ENCODE measurements at places on chromosomes 2 and 18.

DNA sequence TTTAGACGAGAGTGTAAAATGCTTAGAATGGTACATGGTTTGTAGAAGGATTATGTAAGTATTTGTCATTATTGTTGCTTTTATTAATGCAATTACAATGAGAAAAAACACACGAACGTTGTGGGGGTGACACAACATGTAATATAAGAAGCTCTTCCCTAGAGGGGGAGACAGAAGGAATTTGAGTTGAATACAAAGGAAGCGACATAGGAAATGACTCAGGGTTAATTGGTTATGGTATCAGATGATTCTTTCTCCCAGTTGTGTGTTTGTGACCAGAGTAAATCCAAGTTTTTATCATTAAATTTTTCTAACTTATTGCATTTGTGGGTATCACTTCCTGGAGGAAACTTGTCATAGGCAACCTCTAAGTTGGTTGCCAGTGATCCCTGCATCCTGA, 625.6 kb upstream of the CDH2 start:
- DNase-seq: no peak

DNA sequence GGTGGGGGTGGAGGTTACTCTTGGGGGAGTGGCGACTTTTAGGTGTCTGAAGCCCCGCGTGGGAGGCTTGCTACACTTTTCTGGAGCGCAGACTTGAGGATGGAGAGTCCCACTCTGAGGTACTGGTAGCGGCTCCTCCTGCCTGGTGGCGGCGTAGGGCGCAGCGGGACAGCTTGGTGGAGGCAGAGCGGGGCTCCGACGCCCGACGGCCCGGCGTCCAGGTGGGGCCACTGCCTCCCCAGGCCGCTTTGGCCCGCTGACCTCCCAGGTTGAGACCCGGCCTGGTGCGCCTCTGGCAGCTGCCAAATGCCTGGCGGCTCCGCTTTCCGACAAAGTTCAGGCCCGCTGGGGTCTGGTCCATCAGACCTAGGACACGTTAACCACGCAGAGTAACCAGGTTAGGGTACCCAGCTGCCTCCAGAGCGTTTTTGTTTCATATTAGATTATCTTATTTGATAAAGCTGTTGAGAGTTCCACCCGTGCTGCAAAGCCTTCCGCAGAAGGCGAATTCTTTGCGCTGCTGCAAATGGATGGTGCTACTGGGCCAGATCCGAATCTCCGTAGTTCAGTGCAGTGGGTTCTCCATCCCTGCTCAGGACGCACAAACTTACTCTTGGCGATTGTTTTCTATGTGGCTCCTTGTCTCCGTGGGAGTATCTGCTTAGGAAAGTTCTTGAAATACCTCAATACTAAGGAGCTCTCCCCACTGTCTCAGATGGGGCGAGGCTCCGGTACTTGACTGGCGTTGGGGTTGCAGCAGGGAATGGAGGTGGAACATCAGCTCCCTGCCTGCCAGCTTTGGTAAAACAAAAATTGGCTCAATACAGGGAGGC, 405.9 kb downstream of the XIRP2 start:
- no peak for DNase-seq

DNA sequence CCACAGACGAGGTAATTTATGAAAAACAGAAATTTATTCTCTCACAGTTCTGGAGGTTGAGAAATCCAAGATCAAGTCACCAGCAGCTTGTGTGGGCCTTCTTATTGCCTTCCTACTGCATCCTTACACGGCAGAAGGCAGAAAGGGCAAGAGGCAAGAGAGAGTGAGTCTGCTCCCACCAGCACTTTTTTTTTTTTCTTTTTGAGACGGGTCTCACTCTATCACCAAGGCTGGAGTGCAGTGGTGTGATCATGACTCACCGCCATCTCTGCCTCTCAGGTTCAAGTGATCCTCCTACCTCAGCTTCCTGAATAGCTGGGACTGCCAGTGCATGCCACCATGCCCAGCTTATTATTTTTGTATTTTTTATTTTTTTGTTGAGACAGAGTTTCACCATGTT, 78.5 kb upstream of the HK2 start:
- DNase-seq: no peak

DNA sequence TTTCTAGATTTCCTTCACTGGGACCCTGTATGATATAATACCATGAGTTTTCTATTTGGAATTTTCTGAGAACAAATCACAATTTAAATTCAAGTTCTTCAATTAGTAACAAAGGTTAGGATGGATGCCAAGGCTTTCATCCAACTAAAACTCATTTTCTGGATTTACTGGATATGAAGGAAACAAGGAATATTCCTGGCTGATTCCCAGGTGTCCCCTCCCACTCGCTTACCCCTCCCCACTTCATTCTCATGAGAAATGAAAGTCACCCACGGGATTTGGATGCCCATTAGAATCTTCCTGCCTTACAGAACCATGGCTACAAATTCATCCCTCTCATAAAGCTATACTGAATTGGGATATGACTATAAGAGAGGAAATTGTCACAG, 40.0 kb downstream of the RNU4ATAC start:
- DNase-seq: no peak

DNA sequence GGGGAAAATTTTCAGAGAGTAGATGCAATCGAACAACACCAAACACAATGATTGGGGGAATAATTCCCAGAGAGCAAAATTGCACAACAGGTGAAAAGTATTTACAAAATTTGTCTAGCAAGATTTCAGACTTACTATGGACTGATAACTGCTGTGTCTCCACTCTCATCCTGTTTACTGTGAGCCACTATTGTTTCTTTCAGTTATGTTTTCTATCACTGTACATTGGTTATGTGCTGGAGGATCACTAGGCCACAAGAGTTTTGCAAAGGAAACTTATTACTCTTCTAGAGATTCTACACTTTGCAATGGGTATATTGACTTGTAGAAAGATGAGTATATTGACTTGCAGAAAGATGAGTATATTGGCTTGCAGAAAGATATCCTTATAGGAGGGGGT, 934.1 kb upstream of the CRIM1 start:
- DNase-seq: no peak

GRCh38 chr2:205527801-205528200, 154.5 kb upstream of the NRP2 start:
- DNase-seq: no peak

GRCh38 chr18:38886235-38886634, 1320.6 kb upstream of the CELF4 start:
- DNase-seq: no peak

DNA sequence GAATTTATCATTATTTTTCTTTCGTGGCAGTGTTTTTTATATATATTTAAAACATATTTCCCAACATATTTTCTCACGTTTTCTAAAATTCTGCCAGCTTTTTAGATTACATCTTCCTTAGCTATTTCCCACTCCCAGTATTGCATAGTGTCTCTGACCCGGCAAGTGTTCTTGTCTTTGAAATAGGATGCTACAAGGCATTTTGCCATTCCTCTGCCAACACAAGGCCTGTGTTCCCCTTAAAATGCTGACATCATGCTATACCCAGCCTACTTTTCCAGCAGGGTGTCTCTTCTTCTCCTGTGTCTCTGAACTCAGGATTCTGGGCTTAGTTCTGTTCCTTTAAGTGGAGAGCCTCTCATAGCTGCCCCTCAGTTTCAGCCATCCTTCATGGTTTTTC, 115.2 kb downstream of the DIS3L2 start:
- no peak for DNase-seq
